Stimulated activated CD4-positive, alpha-beta T cell treated with anti-CD3 and anti-CD28 coated beads, Interleukin-1b, Interleukin-23, amount 100 ng/mL, for 24 hours (primary cell): ENCODE measurements at places on chromosomes 11 and 22.

DNA sequence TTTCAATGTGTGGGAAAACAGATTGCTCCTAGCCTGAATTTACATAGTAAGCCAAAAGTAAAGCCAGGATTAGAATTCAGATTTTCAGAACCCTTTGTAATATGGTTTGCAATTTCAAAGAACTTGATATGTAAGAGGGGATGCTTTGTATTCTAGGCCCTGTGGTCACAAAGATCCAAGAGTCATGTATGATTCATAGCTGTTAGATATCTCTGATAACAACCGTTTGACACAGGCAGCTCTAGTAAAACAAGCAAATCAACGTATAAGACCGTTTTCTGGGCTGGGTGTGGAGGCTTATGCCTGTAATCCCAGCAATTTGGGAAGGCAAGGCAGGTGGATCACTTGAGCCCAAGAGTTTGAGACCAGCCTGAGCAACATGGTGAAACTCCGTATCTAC lies 79.6 kb downstream of the EMSY start:
- no peak for DNase-seq

- no peak for DNase-seq
These were observed 2.1 kb upstream of the LRRC32 start for GRCh38 chr11:76672431-76673175.

GRCh38 chr11:131499199-131499598 lies 128.8 kb downstream of the NTM start:
- DNase-seq: no peak

DNA sequence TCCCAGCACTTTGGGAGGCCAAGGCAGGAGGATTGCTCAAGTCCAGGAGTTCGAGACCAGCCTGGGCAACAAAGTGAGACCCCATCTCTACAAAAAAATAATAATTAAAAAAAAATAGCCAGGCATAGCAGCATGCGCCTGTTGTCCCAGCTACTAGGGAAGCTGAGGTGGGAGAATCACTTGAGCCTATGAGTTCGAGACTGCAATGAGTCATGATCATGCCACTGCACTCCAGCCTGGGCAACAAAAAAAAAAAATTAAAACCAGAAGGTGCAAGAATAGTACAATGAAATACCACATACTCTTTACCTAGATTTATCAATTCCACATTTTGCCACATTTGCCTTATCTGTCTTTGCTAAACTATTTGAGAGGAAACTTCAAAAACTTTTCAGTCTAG lies 8.2 kb downstream of the DPF2 start:
- DNase-seq: no peak

GRCh38 chr11:23377909-23378308 lies 517.6 kb upstream of the CCDC179 start:
- DNase-seq: no peak
